CD8-positive, alpha-beta memory T cell (primary cell): ENCODE measurements at places on chromosomes 7 and 10.

DNA sequence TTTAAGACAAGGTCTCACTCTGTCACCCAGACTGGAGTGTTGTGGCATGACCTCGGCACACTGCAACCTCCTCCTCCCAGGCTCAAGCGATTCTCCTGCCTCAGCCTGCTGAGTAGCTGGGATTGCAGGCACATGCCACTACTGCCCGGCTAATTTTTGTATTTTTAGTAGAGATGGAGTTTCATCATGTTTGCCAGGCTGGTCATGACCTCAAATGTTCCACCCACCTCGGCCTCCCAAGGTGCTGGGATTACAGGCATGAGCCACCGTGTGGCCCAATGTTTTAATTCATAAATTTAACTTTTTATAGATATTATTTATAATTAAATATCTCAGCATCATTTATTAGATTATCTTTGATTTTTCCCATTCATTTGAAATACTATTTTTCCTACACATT, 658.0 kb upstream of the NRG3 start:
- no peak for DNase-seq

DNA sequence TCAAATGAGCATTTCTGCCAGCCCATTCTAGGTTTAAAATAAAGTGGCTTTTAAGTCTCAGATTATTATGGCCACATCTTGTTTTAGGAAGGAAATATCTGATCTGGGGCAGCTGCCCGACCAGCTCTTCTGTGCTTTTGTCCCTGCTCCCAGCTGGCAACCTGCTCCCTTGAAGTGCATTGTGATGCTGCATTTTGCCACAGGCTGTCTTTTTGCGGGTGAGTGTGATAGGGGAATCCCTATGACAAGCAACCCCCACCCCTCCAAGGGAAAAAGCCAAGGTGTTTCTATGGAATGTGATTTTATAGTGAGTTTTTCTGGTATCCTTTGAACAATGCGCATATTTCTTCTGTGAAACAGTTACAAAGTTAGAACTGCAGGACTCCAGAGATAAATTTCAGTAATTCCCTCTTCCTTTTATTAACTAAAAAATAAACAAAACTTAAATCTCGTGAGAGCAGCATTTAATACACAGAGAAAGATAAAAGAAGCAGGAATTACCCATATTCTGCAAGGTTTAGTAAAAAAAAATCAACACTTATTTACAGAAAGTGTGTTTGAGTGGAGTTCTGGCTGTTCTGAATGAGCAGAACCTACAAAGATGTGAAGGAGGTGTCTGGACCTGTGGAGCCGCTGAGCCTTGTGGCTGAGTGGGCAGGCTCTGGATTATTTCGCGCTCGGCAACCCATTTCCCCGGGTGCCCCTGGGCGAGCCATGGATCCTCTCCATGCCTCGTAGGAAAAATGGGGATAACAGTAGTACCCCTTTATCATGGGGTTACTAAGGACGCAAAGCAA, 10.1 kb upstream of the HPS1 start:
- no peak for DNase-seq

- DNase-seq: no peak
These were observed 34.3 kb downstream of the TPST1 start for GRCh38 chr7:66239467-66239856.

GRCh38 chr7:134781171-134781570, 1.7 kb downstream of the CALD1 start:
- no peak for DNase-seq

- DNase-seq: no peak
These were observed 145.9 kb downstream of the C7orf25 start for GRCh38 chr7:42765931-42766330.

DNA sequence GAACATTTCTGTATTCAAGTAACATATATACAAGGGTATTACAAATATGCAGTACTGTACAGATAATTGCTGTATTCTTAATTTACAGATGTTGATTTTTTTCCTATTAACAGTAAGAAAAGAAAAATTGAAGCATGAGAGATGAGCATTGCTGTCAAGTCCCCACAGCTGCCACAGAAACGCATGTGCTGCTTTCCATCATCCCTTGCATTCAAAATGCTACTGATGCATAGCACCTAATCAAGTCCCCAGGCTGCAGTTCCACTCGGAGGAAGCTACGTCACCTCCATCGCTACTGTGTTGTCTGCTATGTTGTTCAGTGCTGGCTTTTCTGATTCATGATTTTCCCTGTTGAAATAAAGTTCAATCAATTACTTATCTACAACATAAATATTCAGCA, 78.2 kb downstream of the EPC1 start:
- DNase-seq: no peak

DNA sequence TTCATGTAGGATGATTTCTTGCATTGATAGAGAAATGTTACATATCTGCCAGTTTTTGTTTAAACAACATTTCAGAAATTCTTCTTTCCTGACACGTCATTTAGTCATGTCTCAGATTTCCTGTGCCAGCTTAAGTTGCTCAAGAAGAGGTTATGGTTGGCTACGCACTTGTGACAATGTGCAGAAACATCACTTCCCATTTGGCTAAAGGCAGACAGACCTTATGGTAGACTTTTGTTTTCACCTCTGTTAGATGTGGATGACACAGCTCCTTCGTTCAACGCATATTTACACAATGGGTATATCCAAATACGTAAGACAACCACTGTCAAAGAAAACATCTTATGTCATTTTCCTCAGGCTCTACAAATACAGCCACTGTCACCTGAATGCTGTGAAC, 125.8 kb downstream of the DOCK4 start:
- DNase-seq: no peak

GRCh38 chr7:104664648-104665047, 336.2 kb downstream of the LHFPL3 start:
- DNase-seq: no peak

- DNase-seq: no peak
These were observed 558.9 kb downstream of the REEP3 start for GRCh38 chr10:64080071-64080470.

DNA sequence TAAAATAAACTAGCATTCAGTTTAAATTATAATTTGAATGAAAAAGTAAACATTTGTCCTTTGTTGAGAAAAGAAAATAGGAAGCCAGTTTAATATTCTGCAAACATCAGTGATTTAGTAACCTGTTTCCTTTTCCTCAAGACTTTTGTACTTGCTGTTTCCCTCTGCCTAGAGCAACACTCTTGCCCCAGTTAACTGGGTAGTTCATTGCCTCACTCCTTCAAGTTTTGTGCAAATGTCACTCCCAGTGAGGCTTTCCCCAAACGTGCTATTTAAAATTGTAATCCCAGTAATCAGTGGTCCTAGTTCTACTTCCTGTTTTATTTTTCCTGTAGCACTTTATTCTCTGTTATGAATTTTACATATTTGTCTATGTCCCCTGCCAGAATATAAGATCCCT, 23.8 kb downstream of the DLD start:
- DNase-seq: no peak
